ENCODE measurements at places on chromosomes 7 and 10.

DNA sequence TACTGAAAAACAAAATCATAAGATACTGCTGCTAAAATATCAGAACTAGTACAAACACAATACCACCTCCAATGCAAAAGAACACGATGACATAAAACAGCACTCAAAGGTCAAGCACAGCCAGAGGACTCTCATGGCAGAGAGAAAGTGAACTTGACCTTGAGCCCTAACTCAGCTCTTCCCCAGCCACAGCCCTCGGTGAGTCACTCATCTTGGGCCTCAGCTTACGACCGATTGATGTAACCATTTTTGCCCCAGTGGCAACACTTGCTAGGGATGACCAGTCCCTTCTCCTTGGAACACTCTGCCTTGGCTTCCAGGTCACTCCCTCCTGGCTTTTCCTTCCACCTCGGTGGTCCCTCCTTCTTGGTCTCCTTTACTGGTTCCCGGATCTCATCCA, 77.8 kb downstream of the JAZF1 start:
- DNase-seq, result no peak

DNA sequence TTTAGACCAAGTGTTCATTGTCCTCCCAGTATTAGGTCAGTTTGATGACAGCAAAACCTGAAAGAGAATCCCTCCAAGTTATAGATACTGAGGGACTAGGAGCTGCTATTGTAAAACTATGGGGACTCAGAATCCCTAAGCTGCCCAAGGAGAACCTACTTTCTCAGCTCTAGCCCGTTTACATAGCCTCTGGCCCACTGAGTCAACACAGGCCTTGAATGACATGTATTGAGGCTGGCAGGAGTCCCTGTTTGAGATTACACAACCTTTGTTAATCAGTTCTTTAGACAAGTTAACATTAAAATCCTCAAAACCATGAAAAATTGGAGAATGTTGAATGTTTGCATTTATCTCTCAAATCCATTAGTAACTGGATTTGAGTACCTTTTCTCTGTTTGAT, 1079.0 kb downstream of the KCNMA1 start:
- DNase-seq, result no peak

DNA sequence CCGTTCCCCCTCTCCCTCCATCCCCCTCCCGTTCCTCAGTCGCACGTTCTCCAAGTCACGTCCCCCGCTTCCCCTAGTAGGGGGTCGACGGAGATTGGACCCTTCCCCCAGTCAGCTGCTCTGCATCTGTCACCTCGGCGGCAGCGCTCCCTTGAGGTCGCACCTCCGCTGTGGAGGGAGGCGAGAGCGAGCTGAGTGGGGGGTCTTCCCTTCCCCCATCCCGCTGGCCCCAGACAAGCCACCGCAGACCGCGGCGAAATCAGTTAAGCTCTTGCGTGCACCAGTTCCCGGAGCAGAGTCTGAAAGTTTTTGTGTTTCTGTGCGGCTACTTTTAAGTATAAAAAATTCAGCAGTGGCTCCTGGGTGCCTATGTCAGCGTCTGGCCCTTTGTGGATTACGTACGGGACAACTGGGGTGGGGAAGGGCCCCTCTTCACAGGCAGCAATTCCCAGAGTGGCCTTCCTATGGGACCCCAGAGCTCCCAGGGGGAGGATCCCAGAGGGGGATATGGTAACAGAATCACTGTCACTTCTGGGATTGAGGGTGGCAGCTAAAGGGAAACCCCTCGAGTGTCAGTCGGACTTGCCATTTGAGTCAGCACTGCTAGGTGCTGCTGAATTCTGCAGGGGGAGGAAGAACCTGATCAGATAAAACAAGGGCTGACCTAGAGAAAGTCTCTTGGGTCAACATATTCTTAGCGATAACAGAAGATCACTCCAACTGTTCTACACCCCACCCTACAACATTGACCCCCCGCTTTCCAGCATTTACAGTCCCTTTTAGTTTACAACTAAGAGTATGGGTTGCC, 12.5 kb upstream of the DDIT4 start:
- no peak for DNase-seq

- no peak for DNase-seq
Observed at GRCh38 chr7:133735222-133735621, 391.9 kb upstream of the LRGUK start.

GRCh38 chr10:104688251-104689042, 47.4 kb downstream of the SORCS3 start:
- DNase-seq, result no peak

GRCh38 chr7:28960071-28960840, 2.1 kb upstream of the TRIL start:
- no peak for DNase-seq

GRCh38 chr7:857661-858060, 18.7 kb upstream of the GET4 start:
- no peak for DNase-seq

DNA sequence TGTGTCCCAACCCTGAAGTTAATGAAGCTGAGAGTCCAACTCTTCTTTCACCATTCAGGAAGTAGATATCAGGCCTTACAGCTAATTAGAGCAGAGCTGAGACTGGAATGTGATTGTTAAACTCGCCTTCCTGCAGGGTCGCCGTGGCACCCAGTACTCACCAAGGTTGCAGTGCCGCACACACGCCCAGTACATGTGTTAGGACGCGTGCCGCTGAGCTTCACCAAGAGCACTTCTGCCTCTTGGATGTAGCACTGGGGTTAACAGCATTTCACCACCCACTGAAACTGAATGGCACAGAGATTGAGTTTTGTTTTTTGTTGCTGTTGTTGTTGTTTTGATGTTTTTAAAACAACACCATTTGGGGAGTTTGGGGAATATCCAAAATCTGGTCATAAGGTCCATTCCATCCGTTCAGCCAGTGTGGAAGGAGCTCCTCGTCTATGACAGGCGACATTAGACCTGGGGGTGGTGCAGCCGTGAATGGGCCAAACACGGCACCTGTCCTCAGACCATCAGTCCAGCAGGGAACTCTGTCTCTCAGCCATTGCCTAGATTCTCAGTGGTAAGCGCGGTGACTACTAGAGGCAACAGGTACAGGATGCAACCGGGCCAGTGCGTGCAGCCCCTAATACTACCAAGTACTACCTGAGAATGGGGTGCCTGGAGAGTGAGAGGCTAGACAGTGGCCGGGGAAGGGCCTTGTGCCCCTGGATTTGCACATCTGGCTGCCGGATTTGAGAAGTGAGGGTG, 21.9 kb downstream of the WIPI2 start:
- no peak for DNase-seq

DNA sequence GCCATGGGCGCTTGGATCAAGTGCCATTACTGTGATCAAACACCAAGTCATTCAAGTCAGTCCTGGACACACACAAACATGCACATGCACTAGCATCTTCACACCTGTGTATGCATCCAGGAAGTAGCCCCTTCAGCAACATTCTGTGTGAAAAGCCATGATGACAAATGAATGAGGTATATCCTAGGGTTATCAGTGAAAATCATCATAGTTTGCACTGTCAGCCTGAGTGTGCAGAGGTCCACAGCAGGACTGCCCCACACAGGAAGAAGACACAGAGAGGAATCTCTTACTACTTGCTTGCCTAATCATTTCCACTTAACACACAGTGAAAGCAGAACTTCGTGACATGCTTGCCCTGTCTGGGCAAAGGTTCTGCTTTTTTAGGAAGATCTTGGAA, 184.0 kb upstream of the ADO start:
- no peak for DNase-seq

GRCh38 chr7:34041707-34042106, 136.4 kb downstream of the BMPER start:
- no peak for DNase-seq

GRCh38 chr10:44769450-44769849, 141.7 kb upstream of the TMEM72 start:
- DNase-seq, result no peak

GRCh38 chr7:8089036-8089780, 120.6 kb downstream of the GLCCI1 start:
- DNase-seq, result no peak

GRCh38 chr10:77377034-77377433, 260.6 kb downstream of the KCNMA1 start:
- DNase-seq, result no peak

DNA sequence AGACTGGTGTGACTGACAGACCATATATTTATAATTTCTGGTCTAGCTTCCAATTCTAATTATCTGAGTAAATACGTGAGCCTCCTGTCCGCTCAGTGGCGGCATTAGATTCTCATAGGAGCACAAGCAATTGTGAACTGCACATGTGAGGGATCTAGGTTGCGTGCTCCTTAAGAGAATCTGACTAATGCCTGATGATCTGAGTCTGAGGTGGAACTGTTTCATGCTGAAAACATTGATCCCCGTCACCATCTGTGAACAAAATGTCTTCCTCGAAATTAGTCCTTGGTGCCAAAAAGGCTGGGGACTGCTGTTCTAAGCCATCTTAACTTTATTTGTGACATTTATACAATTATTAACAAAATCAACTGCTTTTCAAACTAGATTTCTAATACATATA, 164.7 kb upstream of the MEOX2 start:
- no peak for DNase-seq

- no peak for DNase-seq
Observed at GRCh38 chr10:1050554-1050953, 1.6 kb upstream of the IDI1 start.

DNA sequence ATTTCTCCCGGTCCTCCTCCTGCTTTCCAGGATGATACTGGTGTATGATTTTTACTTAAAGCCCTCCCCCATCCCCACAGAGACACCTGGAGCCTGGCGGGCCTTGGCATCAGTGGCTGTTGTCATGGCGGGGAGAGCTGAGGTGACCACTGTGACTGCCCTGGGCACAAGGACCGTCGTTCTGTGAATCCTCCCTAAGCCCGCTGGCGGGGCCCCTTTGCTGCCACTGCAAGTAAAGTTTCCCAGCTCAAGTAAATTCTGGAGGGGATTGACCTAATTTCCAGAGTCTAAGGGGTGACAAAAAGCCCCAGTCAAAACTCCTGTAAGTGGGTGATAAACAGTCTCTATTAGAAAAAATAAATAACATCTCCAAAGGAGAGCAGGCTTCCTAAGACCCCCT, 393.2 kb upstream of the PODXL start:
- DNase-seq, result no peak

- no peak for DNase-seq
Observed at GRCh38 chr7:96415293-96415940, 93.5 kb upstream of the SLC25A13 start.

- DNase-seq, result peak; percentile 18
Observed at GRCh38 chr7:23261843-23262452, 15.4 kb downstream of the GPNMB start.

GRCh38 chr7:43648473-43649406, 65.8 kb downstream of the STK17A start:
- DNase-seq, result no peak

GRCh38 chr10:114100848-114101741, 57.4 kb downstream of the ADRB1 start:
- no peak for DNase-seq

DNA sequence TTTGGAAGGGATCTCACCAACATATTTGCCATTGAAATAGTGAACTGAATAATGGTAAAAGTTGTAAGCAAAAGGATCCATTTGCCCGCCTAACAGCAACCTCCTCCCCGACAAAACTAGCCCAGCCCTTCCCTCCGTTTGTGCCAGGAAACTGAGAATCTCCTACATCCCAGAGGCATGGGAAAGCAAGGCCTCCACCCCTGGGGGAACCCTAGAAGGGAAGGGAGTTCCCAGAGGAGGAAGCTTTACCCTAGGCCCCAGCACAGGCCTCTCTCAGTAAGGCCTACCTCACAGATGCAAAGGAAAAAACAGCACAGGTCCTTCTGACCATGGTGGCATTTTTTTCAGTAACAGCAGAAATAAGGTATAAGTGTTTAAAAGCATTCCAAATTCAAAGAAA, 229.7 kb downstream of the ELMO1 start:
- no peak for DNase-seq

DNA sequence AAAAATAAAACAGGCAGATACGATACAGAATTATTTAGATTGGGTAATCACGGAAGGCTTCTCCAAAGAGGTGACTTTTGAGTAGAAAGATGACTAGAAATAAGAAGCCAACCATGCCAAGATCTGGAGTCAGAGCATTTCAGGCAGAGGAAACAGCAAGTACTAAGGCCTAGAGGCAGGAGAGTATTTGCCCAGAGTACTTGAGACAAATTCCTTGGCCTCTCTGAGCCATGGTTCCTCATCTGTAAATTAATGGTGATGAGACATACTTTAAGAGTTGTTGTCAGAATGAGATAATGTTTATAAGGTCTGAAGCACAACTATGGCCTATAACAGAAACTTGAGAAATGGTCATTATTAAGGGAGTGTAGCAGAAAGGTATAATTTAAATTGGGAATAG, 15.8 kb upstream of the GPR37 start:
- DNase-seq, result no peak

DNA sequence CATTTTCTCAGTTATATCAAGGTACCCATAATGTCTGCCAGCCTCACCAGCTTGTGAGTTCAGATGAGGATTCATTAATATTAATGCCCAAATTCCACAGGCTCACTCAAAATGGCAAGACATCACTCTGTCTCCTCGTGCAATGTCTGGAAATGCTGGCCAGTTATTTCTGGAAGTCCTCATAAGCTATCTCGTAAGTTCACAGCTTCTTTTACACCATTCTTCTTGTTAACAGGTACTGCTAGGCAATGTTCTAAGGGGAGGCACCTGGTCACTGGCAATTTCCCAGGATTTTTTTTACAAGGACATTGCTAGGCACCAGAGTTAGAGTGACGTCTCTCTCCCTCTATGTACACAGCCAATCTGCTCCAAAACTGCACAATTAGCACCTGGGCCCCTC, 80.2 kb upstream of the SEMA3C start:
- DNase-seq, result no peak

GRCh38 chr10:26048756-26049155, 114.7 kb downstream of the MYO3A start:
- DNase-seq, result no peak

DNA sequence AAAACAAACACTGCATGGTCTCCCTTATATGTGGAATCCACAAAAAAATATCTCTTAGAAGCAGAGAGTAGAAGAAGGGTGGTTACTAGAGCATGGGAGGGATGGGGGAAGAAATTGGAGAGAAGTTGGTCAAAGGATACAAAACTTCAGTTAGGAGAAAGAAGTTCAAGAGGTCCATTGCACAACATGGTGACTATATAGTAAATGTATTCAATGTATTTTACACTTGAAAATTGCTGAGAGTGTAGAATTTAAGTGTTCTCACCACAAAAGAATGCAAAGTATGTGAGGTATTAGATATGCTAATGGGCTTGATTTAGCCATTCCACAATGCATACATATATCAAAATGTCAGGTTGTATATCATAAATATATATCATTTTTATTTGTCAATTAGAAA, 232.0 kb upstream of the CELF2 start:
- no peak for DNase-seq

- DNase-seq, result no peak
Observed at GRCh38 chr7:103680161-103681144, 234.4 kb upstream of the SLC26A5 start.

GRCh38 chr7:44973610-44974401, 5.0 kb downstream of the MYO1G start:
- no peak for DNase-seq
